Renal cortical epithelial cell (primary cell): ENCODE measurements at places on chromosomes 7 and 10.

- DNase-seq: peak; percentile 1
These were observed 149.1 kb downstream of the EBF3 start for GRCh38 chr10:129814681-129815646.

GRCh38 chr7:44977304-44977958, 1.4 kb downstream of the MYO1G start:
- no peak for DNase-seq

- peak; percentile 40 for DNase-seq
These were observed 37.8 kb downstream of the HERPUD2 start for GRCh38 chr7:35657125-35657524.

- DNase-seq: peak; percentile 37
These were observed 45.2 kb downstream of the EZH2 start for GRCh38 chr7:148838905-148839304.

- no peak for DNase-seq
These were observed 87.2 kb upstream of the ZNF32 start for GRCh38 chr10:43735907-43736306.

DNA sequence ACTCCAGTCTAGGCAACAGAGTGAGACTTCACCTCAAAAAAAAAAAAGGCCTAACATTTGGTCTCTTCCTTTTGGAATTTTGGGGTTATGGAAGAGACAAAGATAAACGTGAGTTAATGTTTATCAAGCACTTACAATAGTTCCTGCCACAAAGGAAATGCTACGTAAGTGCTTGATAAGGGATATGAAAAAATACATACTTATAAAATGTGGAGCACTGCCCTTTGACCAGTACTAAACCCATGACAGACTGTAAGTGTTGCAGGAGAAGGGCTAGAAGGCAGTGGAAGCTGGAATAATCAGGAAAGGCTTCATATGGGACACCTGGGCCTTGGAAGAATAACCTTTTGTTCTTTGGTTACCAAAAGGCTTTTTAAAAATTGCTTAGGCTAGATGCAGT, 25.5 kb downstream of the TMEM248 start:
- DNase-seq: no peak

DNA sequence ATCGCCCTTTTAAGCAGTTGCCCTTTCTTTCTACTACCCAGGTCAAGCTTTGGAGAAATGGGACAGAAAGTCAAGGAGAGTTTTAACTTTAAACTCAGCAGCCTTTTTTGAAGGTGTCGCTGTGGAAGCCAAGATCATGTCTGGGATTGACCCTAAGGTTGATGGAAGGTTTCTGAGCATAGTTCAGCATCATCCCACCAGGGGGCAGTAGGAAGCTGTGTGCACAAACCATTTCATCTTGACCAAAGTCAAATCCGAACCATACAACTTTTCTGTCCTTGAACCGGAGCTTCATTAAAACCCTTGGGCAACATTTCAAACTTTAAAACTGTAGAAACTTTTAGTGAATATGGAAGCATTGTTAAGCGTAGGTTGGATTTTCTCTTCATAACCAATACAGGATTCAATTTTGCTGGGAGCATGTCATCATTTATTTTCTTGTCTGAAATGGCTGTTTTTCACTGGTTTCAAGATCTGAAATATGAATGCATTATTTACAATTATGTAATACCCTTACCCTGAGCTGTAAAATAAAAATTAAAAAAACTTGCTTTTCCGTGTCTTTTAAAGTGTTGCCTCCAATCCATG, 214.4 kb upstream of the KIAA1217 start:
- DNase-seq: peak; percentile 55

- no peak for DNase-seq
These were observed 53.0 kb upstream of the RPA3 start for GRCh38 chr7:7771452-7771851.

DNA sequence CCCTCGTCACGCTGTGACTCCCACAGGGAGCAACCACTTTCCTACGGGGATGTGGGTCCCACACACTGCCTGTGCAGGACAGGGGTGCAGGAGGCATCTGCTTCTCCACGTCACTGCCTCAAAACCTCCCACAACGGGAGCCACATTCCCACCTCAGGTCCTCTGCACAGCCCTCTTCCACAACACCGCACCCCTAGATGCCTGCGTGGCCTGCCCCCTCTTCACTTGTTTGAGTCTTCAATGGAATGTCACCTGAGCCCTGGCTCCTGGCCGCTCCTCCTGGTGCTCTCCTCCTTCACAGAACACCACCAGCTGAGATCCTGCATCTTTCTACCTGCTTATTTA, 73.6 kb downstream of the MAD1L1 start:
- no peak for DNase-seq

GRCh38 chr7:31134246-31135188, 82.4 kb downstream of the ADCYAP1R1 start:
- DNase-seq: peak; percentile 52

GRCh38 chr7:98686466-98687080, 69.5 kb downstream of the NPTX2 start:
- no peak for DNase-seq

DNA sequence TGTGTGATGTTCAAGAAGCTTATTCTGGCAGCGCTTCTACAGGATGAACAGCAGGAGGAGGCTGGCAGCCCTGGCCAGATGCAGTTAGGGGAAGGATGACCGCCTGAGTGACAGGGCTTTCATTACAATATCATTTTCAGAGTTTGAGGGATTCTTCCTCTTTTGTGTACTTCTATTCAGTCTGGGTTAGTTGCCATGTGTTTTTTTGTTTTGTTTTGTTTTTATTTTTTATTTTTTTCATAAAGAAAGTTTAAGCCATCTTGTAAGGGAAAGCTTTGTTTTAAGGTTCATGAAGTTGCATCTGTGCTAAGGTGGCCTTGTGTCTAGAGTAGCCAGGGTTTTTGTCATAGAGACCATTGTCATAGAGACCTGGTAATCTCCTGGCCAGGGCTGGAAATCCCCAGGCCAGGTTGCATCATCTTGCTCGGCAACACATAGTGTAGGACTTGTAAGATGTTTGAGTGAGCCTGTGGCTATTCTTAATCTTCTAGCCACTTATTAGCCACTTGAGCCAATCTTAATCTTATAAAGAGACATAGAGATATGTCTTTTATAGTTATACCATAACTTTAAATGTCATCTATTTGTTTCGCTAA, 230.5 kb upstream of the TMEM229A start:
- peak; percentile 47 for DNase-seq

DNA sequence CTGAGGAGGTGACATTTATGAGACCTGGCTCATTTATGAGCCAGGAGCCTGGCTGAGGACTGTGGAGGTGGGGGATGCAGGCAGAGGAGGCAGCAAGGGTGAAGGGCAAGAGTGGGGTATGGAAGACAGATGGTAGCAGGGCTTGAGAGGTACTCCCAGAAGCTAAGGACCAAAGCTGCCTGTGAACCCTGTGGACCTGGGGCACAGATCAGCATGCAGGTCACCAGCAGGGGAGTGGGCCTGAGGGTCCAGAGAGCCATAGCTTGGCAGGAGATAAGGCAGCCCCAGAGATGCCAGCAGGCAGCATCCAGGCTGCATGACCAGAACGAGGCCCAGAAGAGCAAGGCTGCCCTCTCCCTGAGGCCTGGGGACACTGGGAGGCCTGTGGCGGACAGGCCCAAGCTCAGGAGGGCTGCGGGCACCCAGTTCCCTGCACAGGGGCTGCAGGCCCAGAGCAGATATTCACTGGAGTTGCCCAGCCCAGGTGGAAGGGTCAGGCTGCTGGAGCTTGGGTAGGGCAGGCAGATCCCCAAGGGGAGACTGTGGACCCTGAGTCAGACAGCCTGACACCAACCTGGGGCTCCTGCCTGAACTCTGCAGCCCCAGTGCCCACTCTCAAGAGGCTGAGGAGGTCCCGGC, 3.4 kb downstream of the GPR15LG start:
- no peak for DNase-seq
